ENCODE measurements at places on chromosomes 5 and 9.

GRCh38 chr5:97096191-97096590 lies 46.2 kb downstream of the LIX1 start:
- no peak for DNase-seq

- no peak for DNase-seq
Measured at GRCh38 chr5:79955941-79956670, 35.0 kb downstream of the MTX3 start.

DNA sequence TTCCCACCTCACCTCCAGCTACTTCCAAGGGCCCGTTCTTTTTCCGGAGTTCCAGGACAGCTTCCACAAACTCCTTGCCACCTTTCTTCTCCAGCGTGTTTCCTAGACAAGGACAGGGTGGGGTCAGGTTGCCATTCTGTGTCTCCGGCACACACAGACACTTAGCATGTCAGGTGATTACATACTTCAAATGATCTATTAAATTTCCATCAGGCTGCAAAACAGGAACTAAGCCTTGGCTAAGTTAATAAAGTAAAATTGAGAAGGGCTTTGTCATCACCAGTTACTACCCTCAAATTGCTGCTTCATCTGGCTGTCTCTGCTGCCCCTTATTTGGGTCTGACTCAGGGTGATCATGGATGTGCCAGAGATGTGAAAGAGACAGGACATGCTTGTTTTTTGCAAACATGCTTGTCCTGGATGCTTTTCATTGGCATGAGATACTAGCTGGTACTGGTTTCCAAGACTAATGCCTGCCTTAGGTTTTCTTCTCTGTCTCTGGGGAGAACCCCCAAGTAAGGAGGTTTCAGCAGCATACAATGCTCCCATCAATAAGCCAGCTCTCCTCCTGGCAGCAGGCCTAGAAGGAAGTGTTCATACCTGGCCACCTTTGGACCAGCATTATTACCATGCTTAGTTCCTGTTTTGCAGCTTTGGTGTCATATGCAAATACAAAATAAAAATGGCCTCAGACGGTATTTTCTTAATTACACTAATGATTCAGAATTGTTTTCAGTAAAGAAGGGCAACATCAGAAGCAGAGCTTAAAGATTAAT lies 52.9 kb downstream of the MACROH2A1 start:
- DNase-seq: no peak

DNA sequence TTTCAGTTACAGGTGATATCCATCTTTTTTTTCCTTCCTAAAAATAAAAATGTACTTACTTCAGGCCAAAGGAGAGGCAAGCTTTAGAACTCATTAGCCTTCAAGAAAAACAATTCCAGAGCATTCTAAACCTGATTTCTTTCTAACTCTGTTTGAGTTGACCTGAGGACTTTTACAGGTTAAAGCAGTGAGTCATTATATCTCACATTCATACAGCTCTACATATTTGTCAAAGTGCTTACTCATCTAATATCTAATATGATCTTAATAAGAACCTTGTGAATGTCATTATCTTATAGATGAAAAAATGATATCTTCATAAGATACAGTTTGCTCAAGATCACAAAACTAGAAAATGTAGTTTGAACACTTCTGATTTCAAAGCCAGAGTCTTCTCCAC lies 149.2 kb upstream of the CDKN2B start:
- DNase-seq: no peak

GRCh38 chr5:116371431-116371830 lies 203.2 kb downstream of the SEMA6A start:
- DNase-seq: no peak
